ENCODE measurements at places on chromosomes 5 and 9.

DNA sequence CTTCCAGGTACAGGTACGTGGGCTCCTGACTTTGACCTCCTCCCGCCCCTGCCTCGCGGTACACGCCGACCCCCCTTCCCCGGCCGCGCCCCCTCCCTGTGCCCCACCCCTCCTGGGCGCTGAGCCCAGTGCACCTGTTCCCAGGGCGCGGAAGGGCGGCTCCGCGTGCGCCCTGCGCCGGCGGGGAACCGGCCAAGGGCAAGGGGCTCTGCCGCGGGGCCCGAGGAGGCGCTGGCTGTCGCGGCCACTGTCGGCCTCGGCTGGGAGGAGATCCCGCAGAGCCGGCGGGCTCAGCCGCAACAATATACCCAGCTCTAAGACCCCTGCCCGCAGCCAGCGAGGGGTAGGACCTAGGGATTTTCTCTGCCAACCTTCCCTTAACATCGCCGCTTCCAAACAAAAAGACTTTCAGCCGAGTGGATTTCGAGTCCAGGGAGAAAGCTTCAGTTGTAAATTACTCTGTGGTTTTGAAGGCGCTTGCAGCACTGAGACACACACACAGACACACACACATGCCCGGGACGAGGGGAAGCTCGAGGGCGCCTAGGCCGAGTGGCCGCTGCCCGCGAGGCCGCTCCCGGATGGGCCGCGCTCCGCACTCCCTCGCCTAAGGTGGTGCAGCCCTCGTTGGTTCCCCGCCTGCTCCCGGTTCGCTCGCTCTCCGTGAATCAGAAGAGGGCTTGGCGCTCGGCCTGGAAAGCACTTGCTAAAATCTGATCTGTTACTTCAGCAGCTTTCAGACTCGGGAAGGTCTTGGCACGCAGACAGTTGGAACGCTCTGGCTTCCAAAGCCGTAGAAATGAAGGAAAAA, 1.2 kb downstream of the FGF18 start:
- DNase-seq: no peak

DNA sequence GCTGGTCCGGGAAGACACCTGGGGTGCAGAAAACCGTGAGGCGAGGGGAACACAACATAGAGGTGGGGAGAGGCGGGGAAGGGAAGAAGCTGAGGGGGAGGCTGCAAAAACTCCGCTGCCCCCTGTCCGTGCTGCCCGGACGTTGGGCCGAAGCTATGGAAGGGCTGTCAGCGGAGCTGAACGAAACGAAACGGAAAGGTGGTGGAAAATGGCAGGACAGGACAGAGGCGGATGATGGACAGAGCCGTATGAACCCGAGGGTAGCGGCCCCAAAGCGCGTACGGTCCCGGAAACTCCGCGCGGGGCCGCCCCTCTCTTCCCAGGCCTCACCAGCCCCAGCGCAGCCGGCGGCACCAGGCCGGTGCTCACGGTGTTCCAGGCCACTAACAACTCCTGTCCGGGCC, 272 bp downstream of the ANAPC2 start:
- no peak for DNase-seq

- no peak for DNase-seq
Measured at GRCh38 chr5:159240301-159240870, 22.7 kb upstream of the UBLCP1 start.

- DNase-seq: no peak
Measured at GRCh38 chr9:136133191-136133958, 14.7 kb upstream of the TMEM250 start.

DNA sequence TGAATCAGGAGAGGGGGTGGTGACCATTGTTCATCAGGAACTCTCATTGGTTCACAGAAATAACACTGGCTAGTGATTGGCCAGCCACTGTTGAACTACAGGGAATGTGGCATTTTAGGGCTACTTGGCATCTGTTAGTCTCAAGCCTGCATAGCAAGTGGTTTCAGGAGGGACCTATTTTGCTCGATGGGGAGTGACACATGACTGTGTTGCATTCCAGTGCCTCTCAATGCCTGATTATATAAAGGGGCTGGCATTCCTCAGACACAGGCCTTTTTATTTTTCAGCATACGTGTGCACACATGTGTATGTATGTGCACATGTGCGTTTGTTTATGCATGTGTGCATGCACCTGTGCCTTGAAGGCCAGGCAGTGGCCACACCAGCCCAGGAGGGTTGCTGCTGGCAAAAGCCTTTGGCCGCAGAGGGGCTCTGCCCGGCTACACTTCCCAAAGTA, 23.2 kb downstream of the FGD3 start:
- DNase-seq: no peak

- DNase-seq: no peak
Measured at GRCh38 chr5:119895066-119895465, 265.7 kb downstream of the FAM170A start.

- DNase-seq: no peak
Measured at GRCh38 chr5:103119070-103119764, 721 bp downstream of the GIN1 start.

- DNase-seq: no peak
Measured at GRCh38 chr9:31210978-31211570, 1173.4 kb upstream of the ACO1 start.

GRCh38 chr5:32004404-32004803, 169.7 kb downstream of the GOLPH3 start:
- no peak for DNase-seq

- DNase-seq: no peak
Measured at GRCh38 chr9:111405701-111406100, 75.7 kb upstream of the OR2K2 start.

DNA sequence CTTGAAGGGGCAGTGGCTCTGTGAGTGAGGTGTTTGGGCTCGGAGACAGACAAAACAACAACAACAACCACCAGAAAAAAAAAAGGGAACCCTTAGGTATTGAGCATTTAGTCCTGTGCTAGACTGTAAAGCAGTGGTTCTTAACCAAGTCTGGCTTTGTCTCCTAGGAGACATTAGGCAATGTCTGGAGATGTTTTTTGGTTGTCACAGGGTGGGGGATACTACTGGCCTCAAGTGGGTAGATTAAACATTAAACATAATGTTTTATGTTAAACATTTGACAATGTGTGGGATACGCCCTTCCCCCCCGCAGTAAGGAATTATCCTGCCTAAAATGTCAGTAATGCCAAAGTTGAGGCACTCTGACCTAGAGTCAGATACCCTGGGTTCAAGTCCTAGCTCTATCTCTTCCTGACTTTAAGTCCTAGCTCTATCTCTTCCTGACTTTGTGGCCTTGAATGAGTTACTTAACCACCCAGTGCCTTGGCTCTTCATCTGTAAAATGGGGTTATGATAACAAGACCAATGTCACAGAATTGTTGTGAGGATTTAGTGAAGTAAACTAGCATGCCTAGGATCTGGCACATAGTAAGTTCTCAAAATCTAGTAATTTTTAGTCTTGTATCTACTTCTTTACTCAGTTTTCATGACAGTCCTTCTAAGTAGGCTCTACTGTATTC, 1.8 kb downstream of the TRIM32 start:
- DNase-seq: no peak

- DNase-seq: no peak
Measured at GRCh38 chr5:98805070-98805469, 31.6 kb downstream of the RGMB start.

DNA sequence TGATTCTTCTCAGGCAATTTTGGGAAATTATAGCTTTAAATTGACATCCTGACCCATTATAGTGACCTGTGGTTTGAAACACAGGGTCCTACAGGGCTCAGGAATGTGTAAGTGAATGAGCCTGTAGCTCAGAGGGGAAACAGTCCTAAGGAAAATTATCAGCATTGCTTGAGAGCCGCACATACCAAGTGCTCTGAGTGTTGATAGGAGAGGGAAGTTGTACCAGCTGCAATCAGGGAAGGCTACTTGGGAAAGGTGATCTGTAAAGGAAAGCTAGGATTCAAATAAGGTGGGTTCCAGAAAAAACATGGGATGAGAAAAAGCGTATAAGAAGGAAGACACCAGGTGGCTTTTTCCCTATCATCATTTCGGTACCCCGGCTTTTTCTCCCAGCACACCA, 4.4 kb upstream of the SLC25A51 start:
- no peak for DNase-seq

GRCh38 chr9:138075961-138076649, 198.5 kb downstream of the CACNA1B start:
- no peak for DNase-seq

- DNase-seq: no peak
Measured at GRCh38 chr5:87109746-87110145, 157.9 kb upstream of the RASA1 start.

DNA sequence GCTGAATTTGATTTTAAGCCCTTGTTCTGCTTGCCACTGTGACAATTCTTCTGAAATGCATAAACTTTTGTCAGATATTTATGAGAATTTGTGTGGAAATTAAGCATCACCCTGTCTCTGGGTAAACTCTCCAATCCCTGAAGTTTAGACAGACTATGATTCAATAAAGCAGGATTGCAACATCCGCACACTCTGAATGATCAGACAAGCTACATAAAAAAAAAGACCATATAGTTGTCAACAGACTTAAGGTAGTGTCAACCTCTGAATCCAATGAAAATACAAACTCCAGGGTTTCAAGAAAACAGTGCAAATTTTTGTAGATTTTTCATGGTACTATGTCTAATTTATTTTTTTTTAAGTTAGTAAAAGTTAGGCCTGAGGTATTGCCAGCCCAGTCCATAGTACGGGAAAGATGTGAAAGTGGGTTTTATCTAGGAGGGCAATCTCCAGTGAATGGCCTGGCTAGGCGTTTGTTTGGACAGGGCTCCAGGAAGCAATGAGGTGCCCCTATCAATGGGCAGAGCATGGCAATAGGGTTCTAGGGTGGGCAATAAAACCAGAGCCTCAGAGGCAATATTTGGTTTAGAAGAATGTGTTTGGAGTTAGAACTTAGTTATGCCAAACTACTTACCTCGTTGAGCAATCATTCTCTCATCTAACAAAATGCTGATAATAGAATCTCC, 762.6 kb upstream of the SEMA6A start:
- no peak for DNase-seq

GRCh38 chr5:73447530-73448462, 781 bp downstream of the FOXD1 start:
- no peak for DNase-seq

DNA sequence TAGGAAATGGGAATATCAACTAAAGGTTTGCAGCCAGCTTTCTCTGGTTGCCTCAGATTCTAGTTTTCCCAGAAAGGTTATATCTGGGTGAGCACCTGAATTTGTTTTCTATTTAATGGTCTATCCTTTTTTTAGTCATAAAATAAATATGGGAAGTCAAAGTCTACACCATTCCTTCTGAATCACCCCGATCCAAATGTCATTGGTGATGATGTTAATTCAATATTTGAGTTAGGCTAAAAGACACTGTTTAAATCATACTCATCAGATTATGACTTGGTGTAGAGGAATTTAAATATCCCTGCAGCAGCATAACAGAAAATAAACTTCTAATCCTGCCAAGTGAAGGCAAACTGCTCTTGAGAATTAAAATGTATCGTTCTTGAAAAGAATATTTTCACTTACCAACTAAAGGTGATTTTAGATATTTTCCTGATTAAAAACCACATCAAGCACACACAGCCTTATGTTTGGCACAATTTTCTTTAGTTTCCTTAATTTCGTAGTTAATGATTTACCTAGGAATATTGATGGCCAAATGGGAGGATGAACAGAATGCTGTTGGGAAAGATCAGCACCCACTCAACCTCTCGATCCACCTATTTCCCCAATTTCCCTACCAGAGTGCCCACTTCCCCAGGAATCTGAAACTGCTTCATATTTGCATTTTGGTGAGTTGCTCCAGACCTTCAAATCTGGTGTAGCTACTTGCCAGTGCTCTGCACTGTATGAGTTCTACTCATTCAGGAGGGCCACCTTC, 103.1 kb upstream of the TSLP start:
- no peak for DNase-seq

DNA sequence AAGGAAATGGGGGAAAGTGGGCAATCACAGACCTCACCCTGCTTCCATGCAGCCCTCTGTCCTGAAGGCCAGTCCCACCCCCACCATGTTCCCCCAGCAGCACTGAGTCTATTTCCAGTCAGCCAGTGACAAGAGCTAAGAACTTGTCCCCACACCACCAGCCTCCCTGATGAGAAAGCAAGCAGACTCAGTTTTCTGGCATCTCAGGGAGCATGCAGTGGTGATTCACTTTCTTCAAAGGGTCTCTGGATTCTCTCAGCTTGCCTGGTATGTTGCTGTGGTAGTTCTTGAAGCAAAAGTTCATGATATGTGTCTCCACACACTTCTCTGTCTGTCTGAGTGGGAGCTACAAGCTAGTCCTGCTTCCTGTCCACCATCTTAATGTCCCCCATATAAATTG, 799.9 kb upstream of the TYRP1 start:
- no peak for DNase-seq

- no peak for DNase-seq
Measured at GRCh38 chr5:95697781-95698681, 15.2 kb upstream of the SPATA9 start.

- DNase-seq: no peak
Measured at GRCh38 chr9:92965061-92965758, 17.9 kb downstream of the FGD3 start.

DNA sequence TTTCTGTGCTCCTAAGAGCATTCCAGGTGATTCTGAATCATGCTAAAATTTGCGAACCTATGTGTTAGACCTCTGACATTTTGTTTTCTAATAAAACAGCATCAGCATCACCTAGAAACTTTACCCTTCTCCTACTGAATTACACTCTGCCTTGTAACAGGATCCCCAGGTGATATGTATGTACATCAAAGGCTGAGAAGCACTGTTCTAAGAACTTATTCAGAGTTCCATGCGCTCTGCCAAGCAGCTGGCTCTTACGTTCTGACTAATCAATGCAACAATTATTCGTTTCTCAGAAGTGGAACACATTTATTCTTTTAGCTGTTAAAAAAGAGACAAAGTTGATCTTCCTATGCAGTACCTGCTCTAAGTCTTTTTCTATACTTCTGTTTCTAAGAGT, 228.6 kb downstream of the SLF1 start:
- no peak for DNase-seq

GRCh38 chr5:176847726-176848290, 37.4 kb downstream of the UNC5A start:
- no peak for DNase-seq

DNA sequence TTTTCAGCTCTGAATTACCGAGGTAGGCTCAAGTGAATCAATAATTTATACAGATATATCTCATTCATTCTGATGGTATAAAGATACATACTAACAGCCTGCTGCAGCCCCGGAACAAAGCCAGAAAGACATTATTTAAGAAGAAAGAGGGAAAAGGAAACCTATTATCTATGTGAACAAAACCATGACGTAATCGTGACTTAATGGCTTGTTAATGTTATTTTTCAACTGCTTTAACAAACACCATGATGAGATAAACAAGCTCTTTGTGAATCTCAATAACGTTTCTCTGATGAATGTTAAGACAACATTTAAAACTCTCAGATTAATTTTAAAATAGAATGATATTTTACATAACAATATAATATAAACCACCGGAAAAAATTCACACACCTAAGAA, 237.1 kb downstream of the SLF1 start:
- no peak for DNase-seq

- no peak for DNase-seq
Measured at GRCh38 chr5:147690595-147690994, 91.9 kb downstream of the JAKMIP2 start.

DNA sequence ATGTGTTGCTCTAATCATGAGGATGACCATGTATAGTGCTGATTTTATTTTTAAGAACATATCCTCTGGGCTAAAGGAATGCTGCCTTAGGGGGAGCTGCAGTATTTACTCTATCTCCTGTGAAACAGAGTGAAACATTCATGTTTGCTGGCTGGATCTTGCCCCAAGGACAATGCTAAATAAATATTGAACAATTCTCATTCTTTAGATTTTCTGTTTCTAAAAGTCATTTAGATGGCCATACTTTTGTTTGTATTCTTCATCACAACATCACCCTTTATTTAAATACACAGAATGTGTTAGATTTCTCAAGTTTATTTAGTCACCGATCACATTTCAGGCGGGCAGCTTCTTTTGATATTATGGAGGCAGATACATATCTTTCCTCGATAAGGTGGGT, 103.3 kb downstream of the ARHGEF28 start:
- DNase-seq: no peak

Data from stimulated activated CD4-positive, alpha-beta T cell treated with anti-CD3 and anti-CD28 coated beads, Interleukin-1b, Interleukin-23, amount 100 ng/mL, for 24 hours (primary cell).